Inflammatory macrophage treated with lipopolysaccharide for 4 hours (primary cell): ENCODE measurements at places on chromosomes 1 and 21.

- no peak for DNase-seq
Observed at GRCh38 chr1:84164567-84165021, 20.5 kb downstream of the PRKACB start.

DNA sequence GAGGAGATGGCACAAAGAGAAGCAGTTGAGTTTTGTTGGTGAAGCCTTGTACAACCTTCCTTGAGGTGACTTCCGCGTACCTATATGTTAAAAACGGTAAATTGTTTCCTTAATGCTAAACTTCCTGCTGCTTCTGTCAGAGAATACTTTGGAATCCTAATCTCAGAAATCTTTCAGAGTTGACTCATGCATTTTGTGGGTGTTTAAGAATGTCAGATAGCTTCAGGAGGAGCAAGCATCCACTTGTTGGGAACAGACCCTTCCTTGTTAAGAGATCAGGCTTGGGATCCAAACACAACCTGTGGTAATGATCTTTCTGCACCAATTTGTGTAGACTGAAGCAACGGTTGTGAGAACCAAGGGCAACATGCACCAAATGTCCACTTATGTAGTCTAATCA is 29.5 kb downstream of the AK4 start:
- DNase-seq = no peak

- no peak for DNase-seq
Observed at GRCh38 chr1:21931171-21932093, 5.7 kb downstream of the HSPG2 start.

DNA sequence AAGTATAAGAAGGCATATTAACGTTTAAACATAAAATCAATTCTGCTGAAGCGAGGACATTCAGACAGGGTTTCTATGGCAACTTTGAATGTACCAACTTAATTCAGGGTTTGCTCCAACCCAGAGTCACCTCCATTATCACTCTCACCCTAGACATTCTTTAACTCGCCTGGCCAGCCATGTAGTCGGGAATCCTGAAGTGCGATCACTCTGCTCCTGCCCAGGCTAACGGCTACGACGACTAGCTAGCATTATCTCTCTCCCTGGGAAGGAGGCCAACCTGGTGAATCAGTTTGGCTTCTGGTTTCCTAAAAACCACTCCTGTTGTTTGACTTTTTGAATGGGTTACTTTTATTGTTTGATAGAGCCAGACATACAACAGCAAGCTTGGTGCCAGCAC is 38.9 kb upstream of the ZBTB18 start:
- no peak for DNase-seq

- no peak for DNase-seq
Observed at GRCh38 chr1:177301425-177302124, 130.8 kb downstream of the BRINP2 start.

DNA sequence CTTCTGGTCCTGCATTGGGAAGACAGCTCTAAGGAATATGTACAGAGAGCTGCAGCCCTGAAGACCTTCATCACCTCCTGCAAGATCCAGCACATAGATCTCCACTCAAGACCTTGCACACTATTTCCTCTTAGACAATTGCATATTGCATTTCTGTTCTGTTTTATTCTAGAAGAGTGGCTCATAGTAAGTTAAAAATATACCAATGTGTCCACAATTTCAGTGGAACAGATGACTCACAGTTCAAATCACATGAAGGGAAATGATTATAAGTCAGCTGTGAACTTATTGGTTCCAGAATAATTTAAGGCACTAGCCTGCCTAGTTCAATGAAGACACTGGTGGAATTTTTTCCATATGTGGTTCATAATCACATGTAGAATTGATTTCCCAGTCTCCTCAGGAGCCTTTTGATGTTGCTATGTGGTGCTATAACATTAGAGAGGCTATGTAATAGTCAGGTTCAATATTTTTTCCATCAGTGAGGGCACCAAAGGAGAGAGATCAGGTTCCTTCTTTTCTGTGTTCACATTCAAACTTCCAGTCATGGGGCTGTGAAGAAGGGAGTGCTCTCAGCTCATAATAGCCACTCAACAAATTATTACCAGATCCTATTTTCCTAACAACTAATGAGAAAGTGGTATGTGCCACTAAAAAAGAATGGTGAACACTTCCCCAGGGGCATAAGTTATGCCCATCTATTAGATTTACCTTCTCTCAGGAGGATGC is 9.8 kb upstream of the AK5 start:
- DNase-seq = peak; percentile 74
